ENCODE measurements at places on chromosomes 3 and 15. TPM values are rescaled to one million over a fixed set of nuclear protein-coding genes. Genes with fewer than 3 reads are reported as not detected.

Gene SUSD5
- 6.6 TPM for total RNA-seq

Gene BSN
- 1.8 TPM for total RNA-seq

Gene SERINC4
- not detected for total RNA-seq

Gene KCNAB1
- total RNA-seq: 7.1 TPM

Gene BUB1B
- total RNA-seq: not detected

Gene CHRFAM7A
- total RNA-seq: 0.39 TPM

Gene ROPN1
- not detected for total RNA-seq

Gene CCR9
- total RNA-seq: 0.78 TPM

Gene CDHR4
- total RNA-seq: 1.3 TPM

Gene CRABP1
- 6.6 TPM for total RNA-seq

- no peak for DNase-seq
These were observed 508.9 kb upstream of the TBL1XR1 start for GRCh38 chr3:177705976-177706823.

- DNase-seq: peak; percentile 13
These were observed 31.5 kb upstream of the FAM81A start for GRCh38 chr15:59406446-59406845.

DNA sequence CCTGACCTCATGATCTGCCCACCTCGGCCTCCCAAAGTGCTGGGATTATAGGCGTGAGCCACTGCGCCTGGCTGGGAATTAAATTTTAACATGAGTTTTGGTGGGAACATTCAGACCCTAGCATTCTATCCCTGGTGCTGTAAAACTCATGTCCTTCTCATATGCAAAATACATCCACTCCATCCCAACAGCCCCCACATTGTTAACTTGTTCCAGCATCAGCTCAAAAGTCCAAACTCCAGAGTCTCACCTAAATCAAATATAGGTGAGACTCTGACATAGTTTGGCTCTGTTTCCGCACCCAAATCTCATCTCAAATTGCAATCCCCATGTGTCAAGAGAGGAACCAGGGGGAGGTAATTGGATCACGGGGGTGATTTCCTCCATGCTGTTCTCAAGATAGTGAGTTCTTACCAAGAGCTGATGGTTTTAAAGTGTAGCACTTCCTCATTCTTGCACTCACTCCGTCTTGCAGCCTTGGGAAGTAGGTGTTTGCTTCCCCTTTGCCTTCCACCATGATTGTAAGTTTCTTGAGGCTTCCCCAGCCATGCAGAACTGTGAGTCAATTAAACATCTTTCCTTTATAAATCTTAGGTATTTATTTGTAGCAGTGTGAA, 96.2 kb upstream of the PLCL2 start:
- DNase-seq: no peak

DNA sequence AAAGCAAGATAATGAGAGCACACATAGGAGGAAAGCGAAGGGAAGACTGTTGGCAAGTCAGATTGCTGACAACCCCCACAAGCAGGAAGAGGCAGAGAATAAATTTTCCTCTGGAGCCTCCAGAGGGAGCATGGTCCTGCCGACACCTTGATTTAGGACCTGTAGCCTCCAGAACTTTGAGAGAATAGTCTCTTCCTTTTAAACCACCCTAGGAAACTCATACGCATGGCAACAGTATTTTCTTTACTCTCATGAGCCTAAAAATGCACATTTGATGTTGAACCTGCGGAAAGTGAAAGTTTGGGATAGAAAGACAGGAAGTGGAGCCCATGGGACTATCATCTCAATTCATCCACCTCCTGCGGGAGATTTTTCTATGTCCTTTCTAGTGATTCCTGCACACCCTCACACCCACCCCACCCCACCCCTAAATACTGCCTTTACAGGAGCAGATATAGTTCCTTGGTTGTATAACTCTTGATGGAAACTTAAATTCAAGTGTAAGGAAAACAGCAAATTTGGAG, 116.7 kb upstream of the LPP start:
- DNase-seq: no peak

GRCh38 chr3:135034291-135034768, 239.3 kb downstream of the EPHB1 start:
- no peak for DNase-seq

DNA sequence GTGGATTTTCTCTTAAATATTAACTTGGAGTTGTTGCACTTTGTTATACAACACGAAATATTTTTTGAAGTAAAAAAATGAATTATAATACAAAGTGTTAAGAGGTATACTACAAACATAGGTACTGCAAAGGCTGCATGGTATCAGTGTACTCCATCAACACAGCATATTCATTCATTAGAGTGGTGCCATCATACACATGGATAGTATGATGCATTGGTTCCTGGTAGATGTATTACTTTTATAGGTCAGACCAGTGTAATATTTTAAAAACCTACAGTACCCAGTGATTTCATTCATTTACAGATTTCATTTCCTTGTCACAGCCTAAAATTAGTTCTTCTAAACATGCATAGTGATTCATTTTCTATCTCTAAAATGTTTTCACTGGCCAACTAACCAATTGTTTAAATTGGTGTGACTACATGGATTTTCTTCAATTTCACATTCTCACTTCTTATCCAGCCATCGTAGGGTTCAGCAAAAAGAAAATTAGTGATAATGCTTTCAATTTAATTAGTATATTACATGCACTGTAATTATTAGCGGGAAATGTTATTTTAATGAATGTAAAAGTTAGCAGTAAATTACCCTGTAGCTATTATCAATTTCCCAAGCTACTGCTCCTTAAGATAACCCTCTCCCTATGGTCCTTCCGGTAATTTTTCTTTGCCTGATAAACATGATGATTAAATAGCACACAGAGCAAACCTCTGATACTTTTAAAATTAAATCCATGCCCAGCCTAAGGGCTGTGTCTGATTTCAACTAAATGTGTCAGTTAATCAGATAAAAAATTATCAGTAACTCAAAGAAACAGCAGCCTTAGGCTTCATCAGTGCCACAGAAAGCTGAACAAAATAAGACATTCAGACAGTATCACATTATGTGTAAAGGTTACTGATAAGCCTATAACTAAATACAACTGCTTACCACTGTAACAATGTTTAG, 68.4 kb downstream of the DPH6 start:
- DNase-seq: no peak

DNA sequence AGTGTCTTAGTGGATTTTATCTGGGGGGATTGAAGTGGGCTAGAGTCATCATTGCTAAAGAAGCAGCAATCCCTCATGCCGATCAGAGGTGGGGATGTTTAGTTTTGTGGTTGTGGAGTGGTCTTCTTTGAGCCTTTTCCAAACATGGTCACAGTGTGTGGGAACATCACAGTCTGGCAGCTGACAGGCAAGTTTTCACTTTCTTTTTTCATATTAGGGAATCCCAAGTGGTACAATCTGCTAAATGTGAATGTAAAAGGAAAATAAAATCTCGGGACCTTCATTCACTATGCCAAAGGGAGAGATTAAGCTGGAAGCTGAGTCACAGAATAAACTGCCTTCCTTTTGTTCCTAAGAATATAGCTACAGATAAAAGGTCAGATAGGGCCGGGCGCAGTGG, 10.4 kb upstream of the CX3CR1 start:
- DNase-seq: no peak

GRCh38 chr3:149314807-149315578, 18.4 kb downstream of the TM4SF18 start:
- no peak for DNase-seq

- DNase-seq: no peak
These were observed 6.1 kb downstream of the ISLR2 start for GRCh38 chr15:74136540-74136813.

GRCh38 chr3:187014417-187014864, 84.1 kb downstream of the ST6GAL1 start:
- DNase-seq: no peak

DNA sequence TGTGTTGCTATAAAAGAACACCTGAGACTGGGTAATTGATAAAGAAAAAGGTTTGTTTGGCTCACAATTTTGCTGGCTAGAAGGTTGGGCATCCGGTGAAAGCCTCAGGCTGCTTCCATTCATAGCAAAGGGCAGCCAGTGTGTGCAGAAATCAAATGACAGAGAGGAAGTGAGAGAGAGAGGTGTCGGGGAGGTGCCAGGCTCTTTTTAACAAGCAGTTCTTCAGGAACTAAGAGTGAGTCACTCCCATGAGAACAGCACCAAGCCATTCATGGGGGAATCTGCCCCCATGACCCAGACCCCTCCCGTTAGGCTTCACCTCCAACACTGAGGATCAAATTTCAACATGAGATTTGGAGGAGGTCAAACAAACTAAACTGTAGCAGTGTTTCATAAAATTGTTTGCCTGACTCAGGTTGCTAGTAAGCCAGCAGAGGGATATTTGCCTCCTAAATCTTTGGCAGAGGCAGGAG, 4.5 kb upstream of the PARP15 start:
- no peak for DNase-seq

DNA sequence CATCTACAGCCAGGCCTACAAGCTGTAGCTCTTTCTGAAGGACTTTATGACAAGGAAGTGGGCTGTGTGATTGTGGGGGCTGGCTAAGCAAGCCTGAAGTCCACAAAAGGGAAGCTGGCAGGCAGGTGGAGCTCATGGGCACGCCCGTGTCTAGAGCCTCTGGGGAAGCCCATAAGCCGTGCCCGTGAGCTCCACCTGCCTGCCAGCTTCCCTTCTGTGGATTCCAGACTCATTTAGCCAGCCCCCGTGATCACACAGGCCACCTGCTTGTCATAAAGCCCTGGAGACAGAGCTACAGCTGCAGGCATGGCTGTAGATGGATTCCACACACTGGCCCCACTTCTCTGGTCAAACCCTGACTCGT, 15.2 kb downstream of the EFCC1 start:
- no peak for DNase-seq

DNA sequence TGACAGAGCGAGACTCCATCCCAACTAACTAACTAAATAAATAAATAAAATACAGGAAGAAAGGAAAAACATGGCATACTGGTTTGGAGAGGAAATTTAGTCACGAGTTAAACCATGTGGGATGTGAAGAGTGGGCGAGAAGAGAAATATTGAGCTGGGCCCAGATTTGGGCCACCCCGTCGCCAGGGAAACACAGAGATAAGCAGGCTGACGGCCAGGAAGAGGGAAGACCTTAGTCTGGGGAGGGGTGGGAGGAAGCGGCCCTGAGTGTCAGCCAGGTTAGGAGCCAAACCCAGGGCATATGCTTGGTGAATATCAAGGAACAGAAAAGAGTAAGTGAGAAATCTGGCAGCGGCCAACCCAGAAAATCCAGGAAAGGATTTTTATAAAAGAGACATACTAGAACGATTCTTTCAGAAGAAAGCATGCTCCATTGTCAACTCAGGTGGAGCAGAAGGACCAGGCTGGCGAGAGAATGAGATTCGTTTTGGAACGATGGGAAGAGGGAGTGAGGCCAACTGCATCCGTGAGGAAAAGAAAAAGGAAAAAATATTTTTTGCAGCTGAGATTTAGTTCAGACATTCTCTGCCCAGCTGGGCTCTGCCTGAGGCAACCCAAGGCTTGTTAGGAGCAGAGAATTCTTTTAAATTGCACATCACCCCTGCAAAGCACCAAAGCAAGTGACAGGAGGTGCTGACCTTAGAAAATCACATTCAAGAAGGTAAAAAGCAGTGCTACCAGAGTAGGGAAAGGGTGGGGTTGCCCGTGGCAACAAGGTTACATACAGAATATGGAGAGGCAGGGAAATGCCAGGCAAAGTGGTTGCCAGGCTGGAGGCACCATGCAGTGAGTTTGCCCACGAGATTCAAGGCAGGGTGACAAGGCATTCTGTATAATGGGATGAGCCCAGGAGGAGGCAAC, 59.3 kb upstream of the RAD18 start:
- no peak for DNase-seq

DNA sequence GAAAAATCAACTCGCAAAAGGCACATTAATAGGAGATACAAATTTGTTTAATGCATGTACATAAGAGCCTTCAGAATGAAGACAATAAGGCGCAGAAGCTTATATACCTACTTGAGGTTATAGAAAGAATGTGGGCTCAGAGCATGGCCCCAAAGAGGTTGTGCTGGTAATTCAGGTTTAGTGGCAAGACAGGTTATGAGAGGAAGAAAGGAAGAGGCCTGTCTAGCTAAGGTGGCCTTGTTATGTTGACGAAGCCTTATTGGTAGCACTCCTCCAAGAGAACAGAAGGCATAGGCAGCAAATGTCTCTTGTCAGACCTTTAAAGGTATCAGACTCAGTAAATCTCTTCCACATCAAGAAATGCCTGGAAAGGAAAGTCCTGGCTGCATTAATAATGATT, 290.8 kb downstream of the MCTP2 start:
- DNase-seq: no peak

GRCh38 chr3:194308601-194309449, 42.3 kb downstream of the CPN2 start:
- DNase-seq: no peak

DNA sequence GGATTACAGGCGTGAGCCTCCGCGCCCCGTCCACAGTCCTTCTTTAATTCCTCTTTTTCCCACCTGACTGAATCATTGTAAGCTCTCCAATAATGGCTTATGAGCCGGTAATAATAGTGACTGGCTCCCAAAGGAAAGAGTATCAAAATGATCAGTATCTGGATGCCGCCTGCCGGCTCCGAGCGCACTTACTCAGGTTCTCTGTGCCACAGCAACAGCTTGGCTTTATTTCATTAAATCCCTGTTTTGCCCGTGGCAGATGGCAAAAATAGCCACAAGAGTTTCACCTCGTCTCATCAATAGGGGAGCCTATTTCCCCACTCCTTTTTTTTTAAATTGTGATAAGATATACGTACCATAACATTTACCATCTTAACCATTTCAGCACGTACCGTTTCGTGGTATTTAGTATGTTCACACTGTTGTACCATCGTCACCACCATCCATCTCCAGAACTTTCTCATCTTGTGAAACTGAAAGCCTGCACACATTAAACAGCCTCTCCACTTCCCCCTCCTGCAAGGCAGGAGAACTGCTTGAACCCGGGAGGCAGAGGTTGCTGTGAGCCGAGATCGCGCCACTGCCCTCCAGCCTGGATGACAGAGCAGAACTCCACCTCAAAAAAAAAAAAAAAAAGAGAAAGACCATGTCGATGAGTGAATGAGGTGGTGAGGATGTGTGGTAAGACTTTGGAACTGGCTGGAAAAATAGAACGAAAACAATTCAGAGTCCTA, 80.7 kb upstream of the DLG1 start:
- no peak for DNase-seq

DNA sequence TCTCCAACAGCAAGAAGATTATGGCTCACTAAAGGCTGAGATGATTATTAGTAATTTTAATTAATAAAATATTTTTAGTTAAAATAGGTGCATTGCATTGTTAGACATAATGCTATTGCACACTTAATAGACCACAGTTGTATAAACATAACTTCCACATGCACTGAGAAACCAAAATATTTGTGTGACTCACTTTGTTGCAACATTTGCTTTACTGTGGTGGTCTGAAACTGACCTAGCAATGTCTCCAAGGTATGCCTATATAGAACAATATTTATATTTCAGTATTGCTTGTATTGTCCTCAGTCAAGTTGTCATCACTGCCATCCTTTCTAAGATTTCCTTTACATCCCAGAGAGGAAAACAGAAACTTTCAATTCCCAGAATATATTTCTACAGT, 1215.2 kb downstream of the SI start:
- no peak for DNase-seq

GRCh38 chr3:157154563-157155330, 5.2 kb downstream of the CCNL1 start:
- DNase-seq: no peak

- no peak for DNase-seq
These were observed 51.3 kb downstream of the TPRG1 start for GRCh38 chr3:189222927-189223636.

GRCh38 chr3:51712038-51712420, 5.2 kb downstream of the GRM2 start:
- DNase-seq: no peak

GRCh38 chr3:16290007-16290826, 25.2 kb downstream of the OXNAD1 start:
- no peak for DNase-seq
